ENCODE measurements at places on chromosomes 2 and 18.

DNA sequence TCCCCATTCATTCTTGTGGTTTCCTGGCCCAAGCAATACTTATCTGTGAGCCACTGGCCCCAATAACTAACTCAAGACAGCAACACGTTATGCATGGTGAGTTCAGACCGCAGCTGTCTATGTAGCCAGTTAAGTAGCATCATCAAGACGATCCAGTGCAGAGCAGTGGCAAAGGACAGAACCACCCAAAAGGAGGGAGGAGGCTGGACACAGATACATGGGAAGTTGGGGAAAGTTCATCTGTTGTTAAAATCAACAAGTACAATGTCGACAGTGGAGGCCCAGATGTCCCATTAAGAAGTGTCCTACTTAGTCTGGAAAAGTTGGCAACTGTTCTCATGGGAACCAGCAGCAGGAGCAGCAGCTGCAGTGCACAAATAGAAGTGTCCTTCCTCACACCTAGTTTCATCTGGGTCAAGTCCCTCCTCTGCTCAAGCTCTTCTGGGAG lies 106.9 kb upstream of the THOC1 start:
- DNase-seq, result no peak

GRCh38 chr2:237869343-237870102 lies 10.1 kb downstream of the RAMP1 start:
- no peak for DNase-seq

DNA sequence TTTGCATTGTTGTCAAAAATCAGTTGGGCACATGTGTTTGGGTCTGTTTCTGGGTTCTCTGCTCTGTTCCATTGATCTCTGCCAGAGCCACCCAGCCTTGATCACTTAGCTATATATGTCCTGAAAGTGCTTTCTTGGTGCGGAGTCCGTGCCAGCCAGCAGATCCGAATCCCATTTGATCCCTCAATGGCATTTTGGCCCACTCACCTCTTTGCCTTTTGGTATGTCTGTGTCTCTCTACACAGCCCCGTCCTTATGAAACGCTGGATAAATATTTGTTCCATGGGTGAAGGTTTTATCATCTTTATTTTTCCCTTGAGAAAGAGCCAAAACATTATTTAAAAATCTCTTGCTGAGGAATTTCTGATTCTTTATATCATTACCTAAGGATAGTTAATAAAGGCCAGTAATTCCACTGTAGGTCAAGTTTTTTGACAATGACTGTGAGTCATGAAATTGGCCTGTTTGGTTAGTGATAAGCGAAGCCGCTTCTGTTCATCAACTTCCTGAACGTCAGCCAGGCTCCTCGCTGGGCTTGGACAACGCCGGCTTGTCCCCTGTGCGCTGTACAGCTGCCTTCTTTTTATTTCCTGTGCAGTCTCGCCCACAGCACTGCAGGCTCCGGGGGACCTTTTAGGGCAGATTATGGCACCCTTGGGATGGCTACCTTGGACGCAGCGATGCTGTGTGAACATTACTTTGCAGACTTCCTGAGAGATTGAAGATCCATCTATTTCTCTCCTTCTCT lies 24.9 kb downstream of the MTCL1 start:
- DNase-seq, result no peak

GRCh38 chr18:39329496-39330275 lies 1764.1 kb upstream of the CELF4 start:
- DNase-seq, result no peak

GRCh38 chr2:179240481-179241451 lies 23.9 kb downstream of the SESTD1 start:
- DNase-seq, result no peak

DNA sequence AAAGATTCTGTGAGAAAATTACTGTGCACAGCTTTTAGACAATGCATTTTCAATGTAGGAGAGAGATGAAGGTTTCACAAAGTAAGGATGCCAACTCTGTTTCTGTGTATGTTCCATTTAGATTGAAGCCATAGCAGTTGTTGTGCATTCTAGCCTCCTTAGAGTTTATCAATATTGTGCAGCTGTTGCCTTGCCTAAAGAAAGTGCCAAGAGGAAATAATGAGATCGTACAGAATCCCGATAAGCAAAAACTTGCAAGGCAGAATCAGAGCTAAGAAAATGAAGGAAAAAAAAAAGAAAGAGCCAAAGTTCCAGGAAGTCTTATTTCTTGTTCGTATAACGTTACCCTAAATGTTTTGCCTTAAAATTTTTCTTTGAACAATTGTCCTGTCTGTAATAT lies 965.0 kb downstream of the DCDC2C start:
- DNase-seq, result no peak

DNA sequence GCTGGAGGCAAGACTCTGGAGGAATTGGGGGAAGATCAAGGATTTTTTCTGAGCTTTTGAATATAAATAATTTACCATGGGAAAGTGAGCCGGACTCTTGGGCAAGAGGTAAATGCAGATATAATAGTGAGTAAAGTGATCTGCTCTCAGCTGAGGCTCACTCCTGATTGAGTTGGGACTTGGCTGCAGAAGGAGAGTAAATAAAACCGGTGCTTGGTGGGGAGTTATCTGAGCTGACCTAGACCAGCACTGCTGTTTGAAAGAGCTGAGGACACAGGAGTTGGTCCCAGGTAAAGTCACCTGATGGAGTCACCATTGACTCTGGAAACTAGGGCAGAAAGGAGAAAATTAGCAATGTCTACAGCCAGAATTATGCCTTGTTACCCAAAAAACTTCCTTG lies 57.3 kb upstream of the LRPPRC start:
- no peak for DNase-seq

DNA sequence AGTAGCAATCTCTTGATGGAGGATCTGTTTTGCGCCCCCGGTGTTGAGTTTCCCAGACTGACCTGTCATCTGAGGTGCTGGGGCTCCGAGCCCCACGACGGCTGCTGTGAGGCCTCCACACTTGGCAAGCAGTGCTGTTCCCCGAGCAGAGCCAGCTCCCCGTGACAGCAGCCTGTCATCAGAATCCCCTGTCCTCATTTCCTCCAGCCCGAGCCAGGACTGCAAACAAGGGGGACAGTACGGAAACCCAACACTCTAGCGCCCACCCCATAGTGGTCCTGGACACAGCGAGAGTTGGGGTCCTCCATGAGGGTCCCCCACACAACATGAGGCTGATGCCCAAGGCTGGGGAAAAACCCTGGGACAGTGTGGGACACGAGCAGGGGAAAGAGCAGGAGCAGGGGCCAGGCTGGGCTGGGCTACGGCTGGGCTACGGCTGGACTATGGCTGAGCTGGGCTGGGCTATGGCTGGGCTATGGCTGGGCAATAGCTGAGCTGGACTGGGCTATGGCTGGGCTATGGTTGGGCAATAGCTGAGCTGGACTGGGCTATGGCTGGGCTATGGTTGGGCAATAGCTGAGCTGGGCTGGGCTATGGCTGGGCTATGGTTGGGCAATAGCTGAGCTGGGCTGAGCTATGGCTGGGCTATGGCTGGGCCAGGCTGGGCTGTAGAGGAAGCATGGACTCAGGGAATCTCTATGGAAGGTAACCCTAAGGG lies 1.5 kb upstream of the KLHL30 start:
- DNase-seq, result no peak

GRCh38 chr2:15718103-15718943 lies 126.7 kb downstream of the DDX1 start:
- no peak for DNase-seq

DNA sequence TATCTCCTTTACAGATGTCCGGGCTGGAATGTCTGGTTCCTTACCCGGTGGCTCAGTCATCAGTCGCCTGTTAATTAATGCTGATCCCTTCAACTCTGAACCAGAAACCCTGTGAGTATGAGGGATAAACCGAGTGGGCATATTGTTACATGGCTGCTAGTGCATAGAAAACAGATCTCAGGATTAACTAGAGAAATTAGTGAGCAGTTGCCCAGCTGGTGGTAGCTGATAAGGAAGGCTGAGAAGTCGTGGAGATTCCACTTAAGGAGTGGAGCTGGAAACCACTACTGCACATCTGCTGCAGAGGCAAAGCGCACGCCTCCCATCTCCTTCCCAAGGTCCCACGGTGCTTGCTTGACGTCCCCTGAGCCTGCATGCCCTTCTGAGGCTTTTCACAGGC lies 97.7 kb downstream of the DGKD start:
- no peak for DNase-seq
